ENCODE measurements at places on chromosomes 6 and 20. TPM values are rescaled to one million over a fixed set of nuclear protein-coding genes. Genes with fewer than 3 reads are reported as not detected.
A peak's percentile ranks its signal among the peaks of the same experiment; 100 is the strongest.

WFDC2 gene
- total RNA-seq, result 7.9 TPM

SOX18 gene
- 6.7 TPM for total RNA-seq

PROKR2 gene
- total RNA-seq, result not detected

DNA sequence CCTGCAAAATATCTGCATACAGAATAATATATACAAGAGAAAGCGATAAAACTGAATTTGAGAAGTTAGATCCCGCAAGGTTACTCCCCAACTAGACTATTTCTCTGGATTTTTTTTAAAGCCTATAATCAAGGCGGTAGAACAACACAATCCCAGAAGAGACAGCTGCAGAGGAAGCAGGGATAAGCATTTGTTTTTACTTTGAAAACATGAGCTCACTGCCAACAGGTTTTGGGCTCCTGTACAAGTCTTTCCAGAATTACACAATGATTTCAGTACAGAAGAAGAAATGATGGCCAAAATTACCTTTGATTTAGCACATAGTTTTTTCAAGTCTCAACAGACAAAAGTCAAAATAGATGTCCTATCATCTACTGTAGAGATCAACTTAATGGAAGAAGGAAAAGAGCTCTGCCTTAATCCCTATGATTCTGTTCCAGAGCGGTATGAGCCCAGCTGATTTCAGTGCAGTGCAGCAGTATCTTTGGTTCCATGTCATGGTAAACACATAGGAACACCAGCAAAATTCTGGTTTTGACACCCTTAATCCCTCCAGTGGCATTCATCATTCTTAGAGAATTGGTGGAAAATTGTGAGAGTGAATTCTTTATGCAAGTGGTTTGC, 304.3 kb downstream of the HDGFL1 start:
- H3K4me1 ChIP-seq, result no peaks in the 10 kb centered on the region
- DNase-seq, result peak; percentile 71
- no peaks in the 10 kb centered on the region for H3K36me3 ChIP-seq
- H3K27me3 ChIP-seq, result no peaks in the 10 kb centered on the region
- no peak overlapping the region for H3K4me3 ChIP-seq
- peak overlapping the region; percentile 73 for H3K27ac ChIP-seq

DNA sequence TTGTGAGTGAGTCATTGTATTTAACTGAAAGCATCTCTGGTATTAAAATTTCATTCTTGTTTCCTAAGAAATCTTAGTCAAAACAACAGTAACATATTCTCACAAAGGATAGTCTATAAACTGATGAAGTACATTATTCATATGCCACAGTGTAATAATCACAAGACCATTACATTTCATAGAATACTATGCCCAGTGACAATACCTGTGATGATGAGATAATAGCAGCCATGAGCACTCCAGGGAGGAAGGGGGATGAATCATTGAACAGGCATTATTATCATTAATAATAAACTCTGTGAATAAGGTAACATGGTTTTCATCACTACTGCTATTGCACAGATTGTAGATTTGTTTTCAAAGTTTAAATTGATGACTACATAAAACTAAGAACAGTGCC, 667.9 kb downstream of the EPM2A start:
- H3K27me3 ChIP-seq, result no peaks in the 10 kb centered on the region
- DNase-seq, result no peak
- no peak overlapping the region for H3K27ac ChIP-seq
- H3K36me3 ChIP-seq, result no peaks in the 10 kb centered on the region
- no peaks in the 10 kb centered on the region for H3K4me1 ChIP-seq

- no peaks in the 10 kb centered on the region for H3K27me3 ChIP-seq
- H3K4me3 ChIP-seq, result no peak overlapping the region
- H3K27ac ChIP-seq, result no peak overlapping the region
These were observed 39.5 kb upstream of the LAMP5 start for GRCh38 chr20:9474835-9475415.

DNA sequence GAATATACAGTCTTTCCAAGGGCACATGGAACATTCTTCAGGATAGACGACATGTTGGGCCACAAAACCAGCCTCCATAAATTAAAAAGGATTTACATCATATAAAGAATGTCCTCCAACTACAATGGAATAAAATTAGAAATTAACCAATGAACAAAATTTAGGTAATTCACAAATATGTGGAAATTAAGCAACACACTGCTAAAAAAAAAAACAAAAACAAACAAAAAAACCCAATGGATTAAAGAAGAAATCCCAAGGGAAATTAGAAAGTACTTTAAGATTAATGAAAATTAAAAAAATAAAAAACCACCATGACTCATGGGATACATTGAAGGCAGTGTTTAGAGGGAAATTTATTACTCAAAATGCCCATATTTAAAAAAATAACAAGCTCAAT, 21.4 kb upstream of the NT5E start:
- no peaks in the 10 kb centered on the region for H3K4me1 ChIP-seq
- DNase-seq, result no peak
- H3K4me3 ChIP-seq, result no peak overlapping the region
- no peaks in the 10 kb centered on the region for H3K36me3 ChIP-seq
- H3K27me3 ChIP-seq, result no peaks in the 10 kb centered on the region

- H3K27me3 ChIP-seq, result no peaks in the 10 kb centered on the region
- DNase-seq, result no peak
- no peak overlapping the region for H3K4me3 ChIP-seq
- no peaks in the 10 kb centered on the region for H3K4me1 ChIP-seq
- H3K36me3 ChIP-seq, result no peaks in the 10 kb centered on the region
- no peak overlapping the region for H3K27ac ChIP-seq
These were observed 14.9 kb downstream of the TREML2 start for GRCh38 chr6:41186031-41186562.

DNA sequence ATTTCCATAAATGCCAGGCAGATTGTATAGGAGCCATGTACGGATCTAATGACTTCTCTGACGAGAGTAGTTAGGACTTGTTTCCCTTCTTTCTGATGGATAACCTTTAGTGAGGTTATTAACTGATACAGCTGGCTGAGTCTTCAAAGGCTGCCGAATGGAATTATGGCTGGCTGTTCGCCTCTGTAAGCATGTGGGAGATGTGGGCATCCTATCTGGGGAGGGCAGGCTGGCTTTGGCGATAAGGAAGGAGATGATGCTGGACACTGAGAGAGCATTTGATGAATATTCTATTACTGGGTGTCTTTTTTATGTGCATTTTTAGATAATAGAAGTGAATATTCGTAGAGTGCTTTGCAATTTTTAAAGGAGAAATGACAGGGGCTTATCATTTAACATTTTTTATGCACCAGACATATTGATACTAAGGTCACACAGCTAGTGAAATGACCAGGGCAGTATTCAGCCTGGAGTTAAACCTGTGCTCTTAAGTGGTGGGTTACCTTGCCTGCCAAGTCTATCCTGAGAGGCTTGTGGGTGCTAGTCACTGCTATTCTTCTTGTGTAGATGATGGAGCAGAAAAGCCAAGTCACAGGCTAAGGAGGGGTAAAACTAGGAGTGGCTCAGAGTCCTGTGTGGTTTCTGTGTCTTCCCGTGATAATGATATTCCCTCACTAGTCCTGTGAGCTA, 3.1 kb downstream of the PBOV1 start:
- no peak for DNase-seq
- H3K27ac ChIP-seq, result no peak overlapping the region
- H3K4me3 ChIP-seq, result no peak overlapping the region

- H3K36me3 ChIP-seq, result no peaks in the 10 kb centered on the region
- peak overlapping the region; percentile 32 for H3K4me3 ChIP-seq
- no peaks in the 10 kb centered on the region for H3K4me1 ChIP-seq
- H3K27ac ChIP-seq, result no peak overlapping the region
These were observed 668 bp downstream of the PKIB start for GRCh38 chr6:122610690-122611455.

- H3K4me3 ChIP-seq, result no peak within 1 kb of the TSS
- DNase-seq, result peak; percentile 42
- H3K4me1 ChIP-seq, result no peaks in the 10 kb centered on the region
These were observed at the start of gene SIRPB2 for GRCh38 chr20:1491281-1491840. SIRPB2 (minus strand) TSS chr20:1491420; CDS start chr20:1491359, 61 bp downstream.

GRCh38 chr6:136579800-136580199, 29.6 kb upstream of the MAP7 start:
- no peaks in the 10 kb centered on the region for H3K27me3 ChIP-seq
- H3K36me3 ChIP-seq, result no peaks in the 10 kb centered on the region
